Caudate nucleus (tissue), 63 donors: ENCODE measurements at places on chromosomes 16 and 17.
A peak's percentile ranks its signal among the peaks of the same experiment; 100 is the strongest.

- DNase-seq: no peak
These were observed 36.2 kb downstream of the USP10 start for GRCh38 chr16:84735849-84736586.

DNA sequence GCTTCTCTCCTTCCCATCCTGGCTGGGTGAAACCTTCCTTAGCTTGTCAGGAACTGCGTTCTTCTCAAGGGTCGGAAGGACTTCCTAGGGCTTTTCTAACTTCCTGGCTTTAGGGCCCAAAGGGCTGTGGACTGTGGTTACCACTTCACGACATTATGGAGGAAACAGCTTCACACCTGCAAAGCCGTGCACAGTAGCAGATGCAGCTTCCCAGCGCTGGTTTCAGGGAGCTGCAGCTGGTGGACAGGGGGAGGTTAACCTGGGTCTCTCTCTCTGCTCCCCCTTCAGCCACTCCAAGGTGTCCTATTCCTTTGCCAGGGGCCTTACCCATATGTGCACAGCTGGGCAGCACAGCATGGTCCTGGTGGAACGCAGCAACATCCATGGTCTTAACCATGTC, 155.8 kb upstream of the CDC42EP4 start:
- no peak for DNase-seq

- no peak for DNase-seq
These were observed 63.5 kb downstream of the PRKCA start for GRCh38 chr17:66365903-66366302.

DNA sequence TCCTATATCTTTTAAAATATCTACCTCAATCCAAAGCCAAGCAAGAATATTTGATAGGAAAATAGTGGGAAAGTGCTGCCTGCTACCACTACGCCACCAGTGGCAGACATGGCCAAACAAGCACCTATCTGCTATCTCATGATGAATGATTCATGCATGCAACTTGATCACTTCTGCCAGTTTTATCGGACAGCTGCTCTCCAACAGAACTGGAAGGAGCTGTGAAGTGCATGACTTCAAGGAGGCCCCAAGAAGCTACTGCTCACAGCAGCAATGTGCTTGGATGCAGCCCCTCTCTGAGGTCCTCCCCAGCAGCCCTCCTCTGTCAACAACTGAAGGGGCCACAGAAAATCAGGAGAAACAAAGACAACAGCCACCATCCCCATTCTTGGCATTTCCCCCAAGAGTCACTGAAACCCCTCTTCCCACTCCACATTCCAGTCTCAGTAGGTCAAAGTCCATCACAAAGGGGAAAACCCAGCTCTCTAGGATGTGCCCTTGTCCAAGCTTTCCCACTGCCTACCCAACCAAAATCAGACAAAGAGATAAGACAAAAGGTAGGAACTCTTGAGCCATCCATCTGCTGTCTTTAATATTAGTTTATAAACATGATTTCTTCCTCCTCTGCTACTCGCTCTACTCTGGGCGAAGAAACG, 215.3 kb downstream of the C16orf78 start:
- no peak for DNase-seq

DNA sequence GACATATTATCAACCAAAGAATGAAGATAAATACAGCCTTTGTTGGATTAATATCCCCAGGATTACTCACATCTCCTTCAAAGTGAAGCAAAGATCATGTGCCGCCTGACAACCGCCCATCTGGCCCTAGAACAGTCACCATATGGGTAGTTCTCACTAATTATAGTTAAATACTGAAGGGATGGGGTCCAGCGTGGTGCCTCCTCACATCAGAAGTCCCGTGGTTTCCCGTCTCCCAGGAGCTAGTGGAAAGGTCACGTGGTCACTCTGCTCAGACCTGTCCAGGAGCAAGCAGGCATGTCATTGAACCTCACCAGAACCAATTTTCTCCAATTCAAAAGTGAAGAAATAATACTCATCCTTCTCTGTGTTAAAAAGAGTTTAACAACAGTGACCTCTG, 434.5 kb downstream of the SHISA9 start:
- no peak for DNase-seq

GRCh38 chr16:11493531-11493929, 93.2 kb downstream of the LITAF start:
- no peak for DNase-seq

- DNase-seq: no peak
These were observed 262.8 kb downstream of the ZFHX3 start for GRCh38 chr16:72785171-72785570.

DNA sequence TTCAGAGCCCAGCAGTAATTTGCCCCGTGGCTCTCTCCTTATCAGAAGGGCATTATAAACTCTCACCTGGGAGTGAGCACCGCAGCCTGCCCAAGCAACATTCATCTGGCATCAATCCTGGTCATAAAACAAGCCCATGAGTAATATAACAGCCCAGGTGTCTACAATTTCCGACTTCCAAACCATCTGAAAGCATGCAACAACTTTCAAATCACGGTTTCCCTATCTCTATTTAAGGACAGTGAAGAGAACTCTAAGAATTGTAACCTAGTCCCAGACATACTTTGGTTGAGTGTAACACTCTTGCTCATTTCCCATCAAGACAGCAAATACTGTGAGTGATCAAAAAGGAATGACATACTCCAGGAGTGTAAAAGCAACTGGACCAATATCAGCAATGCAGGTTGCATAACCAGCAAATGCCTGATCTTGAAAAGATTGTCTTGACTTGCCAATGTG, 487.4 kb upstream of the SOX9 start:
- no peak for DNase-seq

DNA sequence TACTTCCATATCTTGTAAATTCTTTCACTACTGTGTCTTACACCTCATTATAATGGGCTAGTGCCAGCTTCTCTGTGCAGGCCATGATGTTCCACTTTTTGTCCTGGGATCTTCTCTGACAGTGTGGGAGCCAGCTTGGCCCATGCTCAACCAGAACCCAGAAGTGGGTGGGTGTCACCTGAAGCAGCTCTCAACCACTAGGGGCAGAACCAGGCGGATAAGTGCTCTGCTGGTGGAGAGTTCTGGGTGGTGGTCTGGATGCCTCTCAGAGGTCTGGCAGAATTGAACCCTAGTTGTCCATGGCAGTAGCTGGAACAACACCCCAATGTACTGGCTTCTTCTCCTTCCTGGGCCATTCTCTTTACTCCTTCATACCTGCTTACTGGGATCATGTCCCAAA, 254.1 kb upstream of the N4BP1 start:
- DNase-seq: no peak

- DNase-seq: no peak
These were observed 52.9 kb downstream of the SNX11 start for GRCh38 chr17:48160177-48161081.

DNA sequence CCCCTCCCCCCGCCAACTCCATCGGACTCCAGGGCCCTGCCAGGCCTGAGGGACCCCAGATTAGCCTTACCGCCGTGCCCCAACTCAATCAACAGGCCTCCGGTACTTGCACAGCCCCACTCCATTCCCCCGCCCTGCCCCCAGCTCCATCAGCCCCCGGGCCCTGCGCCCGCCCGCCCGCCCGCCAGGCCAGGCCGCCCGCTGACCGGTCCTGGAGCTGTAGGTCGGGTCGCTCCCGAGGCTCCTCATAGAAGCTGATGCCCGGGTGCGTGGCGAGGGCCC, 308 bp downstream of the GTF3C1 start:
- no peak for DNase-seq

DNA sequence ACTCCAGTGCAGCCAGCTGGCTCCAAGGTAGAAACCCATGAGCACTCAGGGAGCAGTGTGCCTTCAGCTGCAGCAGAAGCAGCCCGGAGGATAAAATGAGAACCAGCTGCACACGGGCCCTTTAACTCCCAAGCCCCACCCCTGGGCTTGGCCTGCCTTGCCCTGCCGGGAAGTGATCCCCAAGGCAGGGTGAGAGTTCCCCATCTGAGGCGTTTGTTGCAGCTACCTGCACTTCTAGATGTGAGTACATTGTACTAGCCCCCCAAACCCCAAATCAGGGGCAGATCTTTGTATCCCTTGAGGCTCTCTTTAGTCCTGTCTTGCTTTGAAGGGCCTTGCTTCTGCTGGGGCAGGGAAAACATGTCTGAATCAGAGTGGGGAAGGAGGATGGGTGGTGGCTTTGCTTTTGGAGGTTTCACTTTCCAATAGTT, at the start of gene MVP:
Gene MVP, plus strand, starts transcription at position 192 of the 431 bp plus-strand sequence. CDS start 10,088 bp downstream, outside the sequence.
- peak; percentile 23 for DNase-seq

GRCh38 chr17:16419074-16419928, 3.9 kb downstream of the TRPV2 start:
- DNase-seq: no peak

DNA sequence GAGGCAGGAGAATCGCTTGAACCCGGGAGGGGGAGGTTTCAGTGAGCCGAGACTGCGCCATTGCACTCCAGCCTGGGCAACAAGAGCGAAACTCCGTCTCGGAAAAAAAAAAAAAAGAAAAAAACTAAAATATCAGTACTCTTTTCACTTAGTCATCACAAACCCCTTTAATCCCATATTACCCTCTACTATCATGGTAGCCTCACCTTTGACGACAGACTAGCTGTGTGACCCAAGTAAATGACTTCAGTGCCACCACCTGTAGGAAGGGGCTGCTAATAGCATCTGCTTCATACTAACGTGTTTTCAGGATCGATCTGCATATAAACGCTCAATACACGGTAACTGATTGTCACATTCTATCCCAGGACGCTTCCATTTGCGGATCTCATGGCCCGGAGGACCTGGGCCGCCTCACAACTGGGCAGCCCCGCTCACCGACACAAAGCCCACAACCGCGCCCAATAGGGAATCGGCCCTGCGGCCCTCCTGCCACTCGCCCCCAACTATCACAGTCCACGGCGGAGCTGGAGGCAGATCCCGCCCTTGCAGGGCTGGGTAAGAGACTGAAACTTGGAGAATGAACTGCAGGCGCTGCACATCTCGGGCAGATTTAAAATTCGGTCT, 1.1 kb upstream of the ZNF263 start:
- DNase-seq: no peak

- DNase-seq: no peak
These were observed 237.4 kb upstream of the TOM1L1 start for GRCh38 chr17:54662978-54663876.

DNA sequence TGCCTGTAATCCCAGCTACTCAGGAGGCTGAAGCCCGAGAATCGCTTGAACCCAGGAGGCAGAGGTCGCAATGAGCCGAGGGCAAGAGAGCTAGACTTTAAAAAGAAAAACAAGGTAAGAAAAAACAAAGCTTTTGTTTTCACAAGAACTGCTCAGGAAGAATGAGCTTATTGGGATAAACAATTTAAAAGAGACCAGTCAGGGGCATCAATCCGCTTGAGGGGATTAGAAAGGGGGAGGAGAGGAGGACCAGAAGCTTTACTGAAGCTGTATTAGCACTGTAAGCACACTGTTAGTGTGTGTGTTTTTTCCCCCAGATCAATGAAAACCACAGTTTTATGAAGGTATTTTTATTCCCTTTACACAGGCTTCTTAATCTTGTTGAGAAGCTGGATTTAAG, 8.8 kb downstream of the TMEM170A start:
- DNase-seq: no peak

GRCh38 chr16:68076560-68076959, 8.6 kb upstream of the NFATC3 start:
- no peak for DNase-seq

DNA sequence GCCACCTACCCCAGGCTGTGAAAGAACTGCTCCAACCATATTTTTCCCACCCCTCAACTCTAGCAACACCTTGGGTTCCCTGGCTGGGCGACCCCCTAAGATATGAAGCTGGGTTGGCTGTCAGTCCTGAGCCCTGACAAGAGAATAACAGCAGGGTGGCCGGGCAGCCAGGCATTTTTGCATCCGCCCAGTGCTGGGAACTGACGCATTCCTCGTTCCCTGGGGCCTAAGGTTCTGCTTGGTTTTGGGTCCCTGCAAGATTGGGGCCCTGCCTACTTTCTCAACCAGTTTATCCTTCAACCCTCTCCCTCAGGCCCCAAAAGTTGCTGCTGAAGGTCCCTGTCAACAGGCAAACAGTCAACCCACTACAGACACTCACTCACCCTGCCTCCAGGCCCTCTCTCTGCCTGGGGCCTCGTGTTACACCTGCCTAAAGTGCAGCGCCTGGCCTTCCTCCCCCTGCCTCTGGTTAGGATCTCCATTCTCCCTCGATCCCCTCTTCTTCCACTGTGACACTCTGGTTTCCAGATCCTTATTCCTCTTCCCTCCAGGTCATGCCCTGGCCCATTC, 151.5 kb downstream of the STX8 start:
- no peak for DNase-seq

GRCh38 chr16:4626396-4626795, 1.8 kb downstream of the MGRN1 start:
- DNase-seq: no peak

- DNase-seq: no peak
These were observed 56.3 kb upstream of the HNF1B start for GRCh38 chr17:37801171-37801570.

DNA sequence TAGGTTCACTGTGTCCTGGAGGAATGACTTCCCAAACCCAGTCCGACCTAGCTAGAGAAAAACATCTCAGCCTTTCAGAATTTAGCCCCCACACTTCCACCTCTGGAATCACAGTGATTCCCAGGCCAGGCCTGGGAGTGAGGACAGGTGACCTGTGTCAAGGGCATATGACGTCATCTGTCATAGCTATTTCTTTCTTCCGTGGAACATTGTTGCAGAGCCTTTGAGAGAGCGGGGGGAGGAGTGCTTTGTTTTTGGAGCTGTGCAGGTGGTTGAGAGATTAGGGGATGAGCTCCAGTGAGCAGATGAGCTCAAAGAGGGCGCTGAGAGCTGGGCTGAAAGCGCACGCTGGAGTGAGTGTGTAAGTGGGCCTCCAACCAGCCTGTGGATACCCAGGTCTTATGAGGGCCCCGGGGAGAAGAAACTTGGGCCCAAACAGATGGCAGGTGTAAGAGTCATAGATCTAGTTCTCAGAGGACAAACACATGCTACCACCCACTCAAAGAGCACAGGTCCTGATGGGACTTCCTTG, 344.8 kb downstream of the SNX29 start:
- no peak for DNase-seq

DNA sequence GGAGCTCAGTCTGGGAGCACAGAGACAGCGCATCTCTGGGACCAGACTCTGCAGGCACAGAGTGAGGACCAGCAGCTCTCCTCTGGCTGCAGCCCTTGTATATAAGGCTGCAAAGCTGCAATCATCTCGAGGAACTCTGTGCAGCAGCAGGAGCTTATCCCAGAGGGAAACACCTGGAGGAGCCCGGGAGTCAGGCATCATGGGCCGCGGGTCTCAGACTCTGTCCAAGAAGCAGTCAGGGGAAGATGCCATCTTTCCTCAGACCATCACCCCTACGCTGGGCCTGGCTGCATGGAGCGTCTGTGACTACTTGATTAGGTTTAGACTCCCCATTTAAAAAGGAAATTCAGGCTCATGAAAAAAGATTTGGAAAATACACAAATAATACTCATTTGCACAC, 122.0 kb downstream of the IRF8 start:
- no peak for DNase-seq

GRCh38 chr17:56177361-56177760, 24.1 kb downstream of the ANKFN1 start:
- no peak for DNase-seq
